ENCODE measurements at places on chromosomes 5 and 9.

- DNase-seq: no peak
Measured at GRCh38 chr5:81545911-81546310, 152.0 kb upstream of the ACOT12 start.

- DNase-seq: no peak
Measured at GRCh38 chr9:90773617-90774016, 28.0 kb upstream of the SYK start.

DNA sequence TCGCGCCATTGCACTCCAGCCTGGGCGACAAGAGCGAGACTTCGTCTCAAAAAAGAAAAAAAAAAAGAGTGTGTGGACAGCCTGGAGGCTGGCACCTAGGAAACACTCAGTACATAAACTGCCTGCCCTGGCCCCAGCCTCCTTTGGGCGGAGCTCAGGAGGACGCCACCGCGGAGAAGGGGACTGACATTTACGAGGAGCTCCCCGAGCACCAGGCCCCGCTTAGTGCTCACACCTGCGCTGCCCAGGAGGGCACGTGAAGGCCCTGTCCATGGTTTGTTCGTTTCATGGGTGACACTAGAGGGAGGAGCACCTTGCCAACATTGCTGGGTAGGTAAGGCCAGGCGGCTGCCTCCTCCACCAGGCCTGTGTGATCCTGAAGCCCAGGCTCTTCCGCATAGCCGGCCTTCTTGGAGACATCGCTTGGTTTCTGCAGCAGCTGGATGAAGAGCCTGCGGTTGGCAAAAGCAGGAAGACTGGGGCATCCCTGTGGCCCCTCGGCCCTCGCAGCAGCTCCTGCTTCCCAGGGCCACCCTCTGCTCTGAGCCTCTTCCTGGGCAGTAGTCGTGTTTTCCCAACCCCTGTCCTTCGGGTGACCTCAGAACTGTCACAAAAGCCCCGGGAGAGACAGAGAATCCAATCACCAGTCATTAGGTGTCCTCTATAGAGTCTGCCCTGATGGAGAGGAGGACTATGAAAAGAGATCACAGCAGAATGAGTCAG, 26.2 kb upstream of the LAMC3 start:
- no peak for DNase-seq

DNA sequence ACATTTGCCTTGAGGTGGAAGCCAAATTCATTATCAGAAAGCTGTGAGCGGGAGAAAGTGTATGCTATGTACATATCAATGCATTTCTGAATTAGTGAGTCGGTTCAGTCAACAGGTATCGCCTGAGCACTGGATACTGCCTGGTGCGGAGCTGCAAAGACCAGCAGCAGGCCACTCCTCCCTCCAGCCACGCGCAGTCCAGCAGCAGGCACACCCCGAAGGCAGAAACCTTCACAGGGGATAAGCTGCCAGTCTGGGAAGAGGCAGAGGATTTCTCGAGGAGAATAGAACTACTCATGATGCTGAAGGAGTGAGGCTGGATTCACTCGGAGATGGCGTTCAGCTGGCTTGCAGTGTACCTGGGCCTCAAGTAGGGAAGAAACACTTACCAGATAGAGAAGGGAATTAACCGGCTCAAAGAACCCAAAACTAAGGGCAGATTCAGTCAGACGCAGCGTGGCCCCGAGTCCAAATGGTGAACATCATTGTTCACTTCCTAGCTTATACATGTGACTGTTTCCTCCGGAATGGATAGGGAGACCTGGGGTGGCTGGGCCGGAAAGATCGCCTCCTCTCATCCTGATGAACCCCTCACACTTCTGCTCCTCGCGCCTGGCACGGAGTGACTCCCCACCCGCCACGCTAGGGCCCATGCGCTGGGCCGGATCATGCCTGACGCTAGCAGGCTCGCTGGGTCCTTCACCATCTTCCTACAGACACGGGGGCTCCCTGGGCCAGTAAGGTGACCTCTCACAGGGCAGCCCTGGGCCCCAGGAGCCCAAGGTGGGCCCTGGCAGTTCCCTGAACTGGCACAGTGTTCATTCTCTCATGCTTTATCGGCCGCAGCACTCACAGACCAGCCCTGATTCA, 78.1 kb upstream of the SPATA31C2 start:
- DNase-seq: no peak

DNA sequence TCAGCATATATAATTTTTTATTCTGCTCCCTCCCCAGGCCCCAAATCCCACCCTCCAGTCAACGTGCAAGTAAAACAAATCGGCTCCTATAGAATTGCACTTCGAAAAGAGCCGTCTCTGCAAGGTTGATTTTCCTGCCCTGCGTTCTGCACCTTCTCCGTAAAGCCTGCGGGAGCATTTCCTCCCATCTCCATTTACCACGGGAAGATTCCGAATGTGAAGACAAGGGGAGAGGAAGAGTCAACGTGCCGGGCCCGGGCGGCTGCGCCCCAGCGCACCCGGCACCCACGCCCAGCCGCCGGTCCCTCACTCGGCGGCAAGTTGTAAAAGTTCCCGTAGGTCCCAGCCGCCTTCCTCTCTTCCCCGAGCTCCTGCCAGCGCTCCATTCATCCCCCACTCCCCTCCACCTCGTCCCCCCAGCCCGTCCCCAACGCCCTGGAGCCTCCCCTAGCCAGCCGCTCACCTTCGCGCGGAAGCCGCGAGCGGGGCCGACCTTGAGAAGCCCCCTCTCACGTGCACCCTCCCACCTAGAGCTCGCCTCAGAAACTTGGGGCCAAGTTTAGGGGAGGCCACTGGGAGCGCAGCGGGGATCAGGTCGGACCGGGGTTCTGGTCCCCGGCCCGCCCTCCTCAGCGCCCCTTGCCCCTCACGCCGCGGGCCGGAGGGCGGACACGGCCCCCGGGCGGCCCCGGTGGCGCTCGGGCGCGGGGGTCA, 431 bp downstream of the BNC2 start:
- no peak for DNase-seq

DNA sequence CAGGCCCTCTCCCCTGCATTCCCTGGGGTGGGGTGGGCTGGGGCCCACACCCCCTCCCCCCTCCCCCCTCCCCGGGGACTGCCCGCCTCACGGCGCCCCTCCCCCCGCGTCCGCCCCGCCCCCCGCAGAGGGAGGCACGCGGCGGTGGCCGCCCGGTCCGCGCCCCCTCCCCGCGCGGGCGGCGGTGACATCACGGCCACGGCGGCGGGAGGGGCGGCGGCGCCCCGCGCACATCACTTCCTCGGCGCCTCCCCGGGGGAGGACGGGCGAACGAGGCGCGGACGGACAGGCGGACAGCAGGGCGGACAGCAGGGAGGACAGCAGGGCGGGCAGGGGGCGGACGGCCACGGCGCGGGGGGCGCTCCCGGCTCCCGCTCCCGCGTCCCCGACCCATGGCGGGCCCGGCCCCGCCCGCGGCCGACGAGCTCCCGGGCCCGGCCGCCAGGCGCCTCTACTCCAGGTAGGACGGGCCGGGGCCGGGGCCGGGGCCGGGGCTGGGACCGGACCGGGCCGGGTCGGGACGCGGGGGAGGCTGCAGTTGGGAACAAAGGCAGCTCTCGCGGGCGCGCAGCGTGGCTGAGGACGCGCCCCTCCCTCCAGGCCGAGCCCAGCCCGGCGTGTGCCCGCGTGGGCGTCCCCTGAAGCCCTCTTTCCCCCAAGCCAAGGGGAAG, at the start of gene GPSM1:
Gene GPSM1 (plus strand): TSS at position 236 of the 671 bp plus-strand sequence. CDS start 157 bp downstream, at position 393.
- no peak for DNase-seq

- DNase-seq: no peak
Measured at GRCh38 chr5:140351609-140352334, 5.4 kb upstream of the HBEGF start.

DNA sequence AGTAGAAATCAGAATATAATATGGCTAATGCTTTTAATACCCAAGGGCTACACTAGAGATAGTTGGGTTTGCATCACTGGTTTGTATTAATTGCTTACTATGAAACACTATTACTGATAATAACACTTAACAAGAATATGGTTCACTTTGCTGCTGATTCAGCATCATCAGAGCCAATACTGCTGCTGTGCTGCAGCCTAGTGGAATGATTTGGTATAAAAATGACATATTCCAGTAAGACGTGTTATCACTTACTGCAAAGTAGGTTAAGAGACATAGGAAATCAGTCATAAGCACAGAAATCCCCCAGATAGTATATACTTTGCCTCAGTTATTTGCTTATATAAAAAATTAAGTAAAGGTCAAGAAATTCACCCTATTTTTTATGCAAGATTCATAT, 2.8 kb downstream of the CDH10 start:
- no peak for DNase-seq

DNA sequence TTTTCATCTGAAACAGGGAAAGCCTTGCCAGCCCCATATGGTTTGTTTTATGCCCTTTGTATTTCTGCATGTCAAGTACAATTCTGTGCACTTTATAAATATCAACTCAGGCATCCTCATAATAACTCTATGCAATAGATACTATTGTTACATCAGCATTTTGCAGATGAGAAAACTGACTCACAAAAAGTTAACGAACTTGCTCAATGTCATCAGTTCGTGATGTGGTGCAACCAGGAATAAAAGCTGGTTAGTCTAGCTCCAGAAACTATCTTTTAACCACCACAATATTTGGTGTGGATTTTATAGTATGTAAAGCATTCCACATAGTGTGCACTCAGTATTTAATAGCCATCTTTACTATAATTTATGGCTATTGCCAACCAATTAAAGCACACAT, 134.9 kb downstream of the MRPS30 start:
- no peak for DNase-seq

DNA sequence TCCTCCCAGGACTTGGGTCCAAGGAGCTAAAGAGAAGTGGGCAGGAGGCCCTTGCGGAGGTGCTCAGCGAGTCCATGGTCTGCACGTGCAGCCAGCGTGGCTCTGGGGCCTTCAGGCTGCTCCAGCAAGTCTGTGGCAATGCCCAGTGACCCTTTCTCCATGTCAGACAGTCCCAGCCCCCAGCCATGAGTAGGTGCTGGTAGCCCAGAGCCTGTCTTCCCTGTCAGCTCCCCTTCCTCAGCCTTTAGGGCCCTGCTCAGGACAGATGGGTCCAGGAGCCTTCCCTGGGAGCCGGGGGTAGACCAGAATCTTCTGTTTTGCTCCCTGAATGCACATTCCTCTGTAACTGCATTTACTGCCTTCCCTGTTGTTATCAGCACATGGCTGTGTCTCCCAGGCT, 147.2 kb upstream of the IRX2 start:
- DNase-seq: no peak

GRCh38 chr5:150162142-150162513, 4.5 kb upstream of the CDX1 start:
- no peak for DNase-seq

Measured in stimulated activated CD4-positive, alpha-beta T cell treated with anti-CD3 and anti-CD28 coated beads, TNF-alpha, amount 100 ng/mL, for 48 hours (primary cell).